Stimulated activated CD4-positive, alpha-beta T cell treated with anti-CD3 and anti-CD28 coated beads, Interleukin-4, amount 100 ng/mL, for 1 hour (primary cell): ENCODE measurements at places on chromosomes 11 and 22.

DNA sequence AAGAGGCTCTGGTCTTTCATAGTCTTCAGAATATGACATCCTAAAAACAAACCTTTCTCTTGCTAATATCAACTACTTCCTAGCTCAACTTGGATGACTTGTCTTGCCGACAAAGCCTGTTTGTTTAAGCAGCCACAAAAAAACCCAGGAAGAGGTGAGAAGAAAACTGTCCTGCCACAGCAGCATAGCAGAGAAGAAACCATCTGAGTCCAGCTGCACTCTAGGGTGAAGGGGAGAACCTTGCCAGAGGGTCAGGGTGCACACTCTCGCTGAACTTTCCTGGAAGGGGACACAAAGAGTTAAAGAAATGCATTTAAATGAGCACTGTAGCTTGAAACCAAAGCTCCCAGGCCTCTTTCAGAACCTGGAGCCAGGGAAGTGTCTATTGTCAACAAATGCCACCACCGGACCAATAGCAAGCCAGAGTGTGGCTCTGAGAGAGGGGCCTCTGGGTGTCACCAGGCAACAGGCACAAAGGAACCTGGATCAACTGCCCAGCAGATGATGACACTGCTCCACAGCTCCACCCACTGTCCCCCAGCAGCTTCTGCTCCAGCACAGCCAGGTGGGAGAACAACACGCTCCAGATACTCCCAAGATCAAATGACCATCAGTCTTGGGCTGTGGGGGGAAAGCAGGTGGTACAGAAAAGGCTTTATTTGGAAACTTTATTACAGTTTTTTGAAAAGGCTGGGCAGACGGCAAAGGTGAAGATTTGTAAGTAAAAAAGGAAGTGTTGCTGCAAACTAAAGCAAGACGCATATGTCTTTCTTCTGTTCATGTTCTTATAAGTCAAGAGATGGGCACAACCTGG is 105.7 kb downstream of the RASSF10 start:
- no peak for DNase-seq

DNA sequence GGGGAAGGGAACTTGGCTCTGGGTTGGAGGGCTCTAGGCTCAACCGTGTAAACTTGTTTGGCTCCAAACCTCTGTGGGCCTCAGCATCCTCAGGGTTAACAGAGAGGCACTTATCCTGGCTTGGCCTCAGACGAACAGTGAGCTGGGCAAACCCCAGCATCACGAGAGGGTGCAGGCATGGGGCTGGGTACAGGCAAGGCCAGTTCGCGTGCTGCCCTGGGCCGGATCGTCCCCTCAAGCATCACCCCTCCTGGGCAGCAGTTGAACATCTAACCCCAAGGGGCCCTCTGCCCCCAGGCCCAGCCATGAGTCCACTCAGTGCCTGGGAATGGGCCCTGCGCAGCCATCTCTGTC is 1.9 kb downstream of the EHBP1L1 start:
- no peak for DNase-seq

- DNase-seq, result no peak
Measured at GRCh38 chr11:133898031-133898769, 52.9 kb upstream of the SPATA19 start.

DNA sequence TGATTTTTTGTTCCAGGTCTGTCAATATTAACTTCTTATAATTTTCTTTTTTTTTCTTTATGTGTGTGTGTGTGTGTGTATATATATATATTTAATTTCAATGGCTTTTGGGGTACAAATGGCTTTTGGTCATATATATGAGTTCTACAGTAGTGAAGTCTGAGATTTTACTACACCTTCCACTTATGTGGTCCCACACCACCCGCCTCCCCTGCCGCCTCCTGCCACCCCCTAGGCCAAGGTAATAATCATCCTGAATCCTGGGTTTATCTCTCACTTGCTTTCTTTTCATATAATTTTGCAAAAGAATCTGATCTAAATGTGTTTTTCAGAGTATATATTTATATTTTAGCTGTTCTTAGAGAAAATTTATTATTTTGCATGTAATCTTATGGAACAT is 11.1 kb downstream of the NEAT1 start:
- DNase-seq, result no peak

DNA sequence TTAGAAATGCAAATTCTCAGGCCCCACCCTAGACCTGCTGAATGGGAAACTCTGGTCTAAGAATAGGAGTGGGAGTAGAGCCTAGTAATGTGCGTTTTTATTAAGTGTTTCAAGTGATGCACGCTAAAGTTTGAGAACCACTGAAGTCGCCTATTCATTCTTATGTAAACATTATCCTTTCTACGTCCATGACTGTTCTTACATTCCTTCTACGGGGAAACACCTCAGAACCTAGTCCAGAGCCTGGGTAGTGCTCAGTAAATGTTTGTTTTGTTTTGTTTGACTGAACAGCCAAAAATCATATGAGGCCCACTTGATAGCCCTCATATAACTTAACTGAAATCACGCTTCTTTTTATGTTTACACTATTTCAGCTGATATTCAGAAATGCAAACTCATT is 29.8 kb downstream of the VSIG10L2 start:
- no peak for DNase-seq

DNA sequence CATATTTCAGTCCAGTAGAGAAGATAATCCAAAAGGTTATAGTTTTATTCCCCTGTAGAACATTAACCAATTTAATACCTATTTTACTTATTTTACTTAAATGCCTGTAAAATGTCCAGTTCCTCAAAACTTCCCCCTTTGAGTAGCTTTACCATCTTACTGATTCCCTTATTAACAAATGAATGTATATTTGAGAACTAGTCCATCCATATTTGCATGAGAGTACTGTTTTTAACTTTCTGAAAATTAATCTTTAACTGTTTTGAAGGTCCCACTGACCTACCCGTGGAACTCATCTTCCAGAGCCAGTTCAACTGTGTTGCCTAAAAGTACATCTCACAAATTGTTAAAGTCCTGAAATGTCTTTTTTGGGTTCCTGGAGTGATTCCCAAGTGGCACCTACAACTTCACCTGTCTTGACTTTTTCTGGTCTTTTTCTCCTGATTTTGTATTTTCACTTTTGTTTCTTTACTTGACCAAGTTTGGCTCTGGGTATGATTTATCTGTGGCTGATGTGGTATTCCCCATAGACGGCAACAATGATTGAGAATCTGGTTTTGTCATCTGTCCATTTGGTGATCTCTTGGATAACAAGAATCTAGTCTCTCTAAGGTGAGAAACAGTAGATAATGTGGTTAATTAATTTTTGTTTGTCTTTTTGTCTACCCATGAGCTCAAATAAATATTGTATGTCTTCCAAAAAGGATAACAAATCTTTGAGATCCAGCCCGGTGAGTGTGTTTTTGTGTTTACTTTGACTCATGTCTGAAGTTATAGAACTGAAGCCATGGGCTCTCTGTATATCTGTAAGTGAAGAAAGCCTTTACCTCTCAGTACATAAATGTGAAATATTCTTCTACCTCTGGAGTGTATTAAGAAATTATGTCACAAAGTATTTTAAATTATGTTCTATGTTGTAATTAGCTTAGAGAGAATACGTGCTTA is 174.2 kb downstream of the ETS1 start:
- DNase-seq, result no peak

DNA sequence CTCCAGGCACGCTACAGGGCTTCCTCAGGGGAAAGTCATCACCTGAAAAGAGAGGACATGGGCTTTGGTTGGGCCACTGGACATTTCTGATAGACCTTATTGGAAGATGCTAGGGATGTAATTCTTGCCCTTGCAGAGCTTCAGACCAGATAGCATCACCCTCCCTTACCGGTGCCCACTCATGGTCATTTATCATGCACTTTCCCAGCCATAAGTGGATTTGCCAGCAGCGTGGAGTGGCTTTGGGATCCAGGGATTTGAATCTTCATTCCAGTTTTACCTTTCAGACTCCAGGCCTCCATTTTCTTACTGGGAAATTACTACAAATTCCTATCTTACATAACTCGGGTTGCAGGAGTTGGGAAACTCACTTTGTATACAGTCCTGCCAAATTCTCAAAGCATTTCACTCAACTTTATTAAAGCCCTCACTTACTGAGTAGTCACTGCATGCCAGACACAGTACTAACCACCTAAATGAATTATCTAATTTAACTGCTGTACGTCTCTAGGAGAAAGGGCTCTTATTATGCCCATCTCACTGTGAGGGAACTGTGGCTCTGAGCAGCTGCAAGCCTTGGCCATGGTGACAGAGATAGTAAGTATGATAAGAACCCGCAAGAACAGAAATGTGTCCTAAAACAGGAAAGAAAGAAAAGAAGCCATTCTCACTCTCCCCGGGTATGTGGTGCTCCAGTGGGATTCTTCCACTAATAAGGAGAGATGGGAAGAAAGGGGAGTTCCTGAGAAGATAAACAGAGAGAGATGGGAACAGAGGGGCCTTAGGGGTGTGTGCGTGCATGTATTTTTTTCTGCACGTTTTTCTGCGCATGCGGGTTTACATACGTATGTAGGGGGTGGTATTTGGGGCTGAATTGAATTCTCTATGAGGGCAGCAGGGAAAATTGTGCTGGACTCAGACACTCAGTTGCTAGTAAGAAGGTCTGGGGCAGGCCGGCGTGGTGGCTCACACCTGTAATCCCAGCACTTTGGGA is 9.7 kb downstream of the CHRM1 start:
- no peak for DNase-seq

GRCh38 chr11:106286881-106287504 is 209.5 kb downstream of the AASDHPPT start:
- DNase-seq, result no peak

DNA sequence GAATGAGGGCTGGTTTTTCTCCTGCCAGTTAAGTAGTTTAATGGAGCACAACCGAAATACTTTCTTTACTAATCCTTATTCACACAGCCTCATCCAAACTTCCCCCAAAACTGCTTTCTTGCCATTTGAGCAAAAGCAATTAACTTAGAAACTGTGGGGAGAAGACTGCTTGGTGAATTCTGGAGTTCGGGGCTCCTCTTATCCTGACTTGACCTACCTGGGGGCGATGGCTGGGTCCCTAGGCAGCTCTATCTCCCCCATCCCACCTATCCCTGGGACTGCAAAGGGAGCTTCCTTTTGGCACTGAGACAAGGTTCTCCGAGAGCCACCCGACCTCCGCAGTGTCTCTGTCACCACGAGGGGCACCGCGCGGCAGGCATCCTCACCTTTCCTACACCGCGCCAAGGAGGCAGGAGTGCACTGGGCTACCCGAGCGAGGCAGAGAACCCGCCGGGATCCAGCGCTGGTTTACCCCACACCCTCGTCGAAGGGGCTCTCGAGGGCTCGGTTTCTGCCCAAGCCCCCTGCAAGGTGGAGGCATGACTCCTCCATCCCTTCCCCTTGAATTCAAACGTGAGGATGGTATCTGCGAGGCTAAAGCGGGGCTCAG is 759 bp downstream of the DESI1 start:
- DNase-seq, result peak; percentile 54

GRCh38 chr11:26860895-26861294 is 133.0 kb upstream of the FIBIN start:
- DNase-seq, result no peak

GRCh38 chr11:113551645-113552044 is 76.4 kb upstream of the DRD2 start:
- DNase-seq, result no peak

GRCh38 chr11:792873-793272 is 3.0 kb upstream of the CEND1 start:
- no peak for DNase-seq

DNA sequence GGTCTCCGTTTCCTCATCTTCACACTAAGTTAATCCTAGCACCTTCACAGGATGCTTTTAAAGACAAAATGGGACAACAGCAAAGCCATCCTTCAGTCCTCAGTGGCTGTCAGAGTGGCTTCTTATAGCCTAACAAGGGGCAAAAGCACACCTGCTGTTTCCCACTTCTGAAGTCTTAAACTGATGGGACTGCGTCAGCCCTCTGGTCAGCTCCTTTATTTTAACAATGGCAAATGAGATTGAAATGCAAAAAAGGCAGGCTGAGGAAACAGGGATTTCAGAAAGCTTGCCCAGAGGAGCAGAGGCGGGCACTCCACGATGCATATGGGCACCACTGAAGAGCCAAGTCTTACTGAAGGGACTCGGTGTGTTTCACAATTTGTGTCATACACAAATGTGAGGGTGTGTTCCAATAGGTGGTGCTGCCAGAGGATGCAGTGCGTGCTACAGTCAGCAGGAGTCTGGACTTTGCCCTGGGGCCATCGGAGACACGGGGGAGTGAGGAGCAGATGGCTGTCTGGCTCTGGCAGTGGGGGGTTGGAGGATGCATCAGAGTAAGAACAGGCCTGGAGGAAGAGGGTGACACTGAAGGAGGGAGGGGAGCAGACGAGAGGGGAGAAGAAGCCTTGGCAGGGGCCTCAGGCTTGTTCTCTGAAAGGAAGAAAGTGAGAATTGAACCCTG is 47.3 kb downstream of the TENM4 start:
- no peak for DNase-seq

- DNase-seq, result no peak
Measured at GRCh38 chr11:116648247-116649174, 124.3 kb downstream of the BUD13 start.

DNA sequence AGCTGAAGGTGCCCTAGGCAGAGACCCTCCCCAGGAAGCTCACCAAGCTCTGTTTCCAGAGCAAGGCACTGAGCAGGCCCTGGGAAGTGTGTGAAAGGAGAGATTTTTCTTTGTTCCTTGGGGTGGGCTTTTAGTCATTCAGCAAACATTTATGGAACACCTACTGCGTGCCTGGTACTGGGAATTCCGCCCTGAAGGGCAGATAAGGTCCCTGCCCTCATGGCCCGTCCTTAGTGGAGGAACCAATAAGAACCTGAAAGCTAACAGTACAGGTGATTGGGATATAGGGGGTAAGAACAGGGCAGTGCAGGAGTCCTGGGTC is 3.9 kb downstream of the TMEM134 start:
- no peak for DNase-seq
